ENCODE measurements at places on chromosomes 16 and 17.

DNA sequence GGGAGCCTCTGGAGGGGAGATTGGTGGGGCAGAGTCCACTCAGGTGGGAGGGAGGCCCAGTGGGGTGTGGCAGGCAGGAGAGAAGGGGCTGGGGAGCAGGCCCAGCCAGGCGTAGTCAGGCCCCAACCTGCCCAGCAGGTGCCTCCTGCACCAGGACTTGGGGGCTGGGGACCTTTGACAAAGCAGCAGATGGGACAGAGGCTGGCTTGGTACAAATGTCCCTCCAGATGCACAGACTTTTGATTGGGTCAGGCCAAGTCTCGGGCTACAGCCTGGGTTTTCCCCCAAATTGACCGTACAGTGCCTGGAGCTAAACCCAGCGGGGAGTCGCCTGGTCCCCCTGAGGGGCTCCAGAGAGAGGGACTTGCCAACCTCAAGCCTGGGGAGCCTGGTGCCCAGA lies 411 bp downstream of the GGT6 start:
- no peak for DNase-seq

DNA sequence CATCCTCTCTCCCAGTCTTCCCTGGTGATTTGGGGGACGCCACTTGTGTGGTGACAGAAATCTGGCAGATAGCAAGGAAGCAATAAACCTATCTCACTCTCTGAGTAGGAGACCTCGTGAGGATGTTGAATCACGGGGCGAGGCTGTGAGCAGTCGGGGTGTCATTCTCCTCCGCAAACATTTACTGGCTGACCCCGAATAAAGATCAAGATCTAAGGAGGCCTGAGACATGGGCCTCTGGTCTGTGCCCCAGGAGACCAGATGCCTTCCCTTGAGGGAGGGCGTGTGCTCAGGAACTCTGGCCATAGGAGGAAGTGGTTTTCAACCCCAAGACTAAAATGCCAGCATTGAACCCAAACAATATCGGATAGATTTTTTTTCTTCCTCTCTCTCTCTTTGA lies 53.1 kb downstream of the FOXL1 start:
- no peak for DNase-seq

DNA sequence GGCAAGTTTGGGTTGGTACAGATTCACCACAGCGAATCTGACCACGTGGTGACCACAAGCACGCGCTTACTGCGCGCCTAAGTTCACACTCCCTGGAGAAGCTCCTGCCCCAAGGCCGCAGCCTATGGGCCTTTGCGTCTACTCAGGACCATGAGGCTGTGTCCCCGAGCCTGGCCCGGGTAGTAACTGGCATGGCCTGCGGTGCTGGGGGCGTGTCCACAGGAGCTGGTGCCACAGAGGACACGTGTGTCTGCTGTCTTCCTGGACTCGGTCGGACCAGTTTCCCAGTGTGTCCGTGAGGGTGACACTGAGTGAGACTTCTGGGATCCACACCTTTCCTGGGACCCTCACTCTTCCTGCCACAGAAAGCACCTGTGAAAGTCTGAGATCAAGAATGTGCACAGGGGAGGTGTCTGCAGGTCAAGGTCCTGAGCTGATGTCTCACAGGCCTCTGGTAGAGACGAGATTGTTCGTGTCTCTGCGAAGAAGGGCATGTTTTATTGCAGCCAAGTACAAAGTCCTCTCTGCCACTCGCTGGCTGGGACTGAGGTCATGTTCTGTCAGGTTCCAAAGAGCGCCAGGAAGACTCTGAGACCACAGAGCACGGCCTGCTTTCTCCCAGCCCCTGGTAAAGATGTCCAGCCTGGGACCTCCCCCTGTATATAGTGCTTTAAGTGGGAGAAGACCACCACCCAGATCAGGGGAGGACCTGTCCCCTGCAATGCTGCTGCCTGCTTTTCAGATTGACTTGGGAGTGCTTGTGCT lies 25.2 kb upstream of the CAPN15 start:
- DNase-seq = no peak

GRCh38 chr17:19738757-19739156 lies 9.3 kb downstream of the ALDH3A1 start:
- DNase-seq = no peak

DNA sequence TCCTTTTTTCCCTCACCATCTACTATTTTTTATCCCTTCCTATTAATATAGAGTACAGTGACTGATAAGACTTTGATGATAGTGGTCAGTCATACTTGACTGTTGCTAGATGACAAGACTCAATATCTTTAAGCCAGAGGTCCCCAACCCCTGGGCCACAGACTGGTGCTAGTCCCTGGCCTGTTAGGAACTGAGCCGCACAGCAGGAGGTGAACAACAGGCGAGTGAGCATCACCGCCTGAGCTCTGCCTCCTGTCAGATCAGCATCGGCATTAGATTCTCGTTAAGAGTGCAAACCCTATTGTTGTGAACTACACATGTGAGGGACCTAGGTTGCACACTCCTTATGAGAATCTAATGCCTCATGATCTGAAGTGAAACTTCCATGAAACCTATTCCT lies 341.3 kb downstream of the BCAS3 start:
- no peak for DNase-seq
